ENCODE measurements at places on chromosomes 12 and 14. TPM values are rescaled to one million over a fixed set of nuclear protein-coding genes. Genes with fewer than 3 reads are reported as not detected.

Gene RSRC2
- 45.1 TPM for total RNA-seq

Gene SRRM4
- total RNA-seq, result not detected

Gene NKX2-8
- total RNA-seq, result 3.4 TPM

Gene PLEKHD1
- total RNA-seq, result 0.05 TPM

Gene C14orf180
- total RNA-seq, result not detected

Gene ASPG
- 0.15 TPM for total RNA-seq

Gene FSCB
- not detected for total RNA-seq

Gene KRT73
- total RNA-seq, result not detected
